ENCODE measurements at places on chromosomes 16 and 17.

GRCh38 chr16:31464781-31465260 is 5.5 kb downstream of the ARMC5 start:
- DNase-seq, result no peak

GRCh38 chr16:9068886-9069285 is 22.6 kb upstream of the HAPSTR1 start:
- DNase-seq, result peak; percentile 31

DNA sequence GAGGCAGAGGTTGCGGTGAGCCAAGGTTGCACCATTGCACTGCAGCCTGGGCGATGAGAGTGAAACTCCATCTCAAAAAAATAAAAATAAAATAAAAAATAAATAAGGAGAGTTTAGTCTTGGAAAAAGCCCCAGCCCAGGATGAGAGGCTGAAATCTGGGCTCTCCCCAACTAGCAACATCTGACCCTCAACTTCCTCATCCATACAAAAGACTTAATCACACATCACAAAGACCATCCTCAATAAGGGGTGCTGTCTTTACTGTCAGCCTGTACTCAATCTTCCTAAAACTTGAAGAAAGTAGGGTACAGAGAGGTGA is 11.4 kb upstream of the SLC4A1 start:
- no peak for DNase-seq

- DNase-seq, result peak; percentile 31
Observed at GRCh38 chr17:56835264-56835585, 1.3 kb downstream of the DGKE start.

- DNase-seq, result no peak
Observed at GRCh38 chr17:58086953-58087352, 3.7 kb downstream of the DYNLL2 start.

DNA sequence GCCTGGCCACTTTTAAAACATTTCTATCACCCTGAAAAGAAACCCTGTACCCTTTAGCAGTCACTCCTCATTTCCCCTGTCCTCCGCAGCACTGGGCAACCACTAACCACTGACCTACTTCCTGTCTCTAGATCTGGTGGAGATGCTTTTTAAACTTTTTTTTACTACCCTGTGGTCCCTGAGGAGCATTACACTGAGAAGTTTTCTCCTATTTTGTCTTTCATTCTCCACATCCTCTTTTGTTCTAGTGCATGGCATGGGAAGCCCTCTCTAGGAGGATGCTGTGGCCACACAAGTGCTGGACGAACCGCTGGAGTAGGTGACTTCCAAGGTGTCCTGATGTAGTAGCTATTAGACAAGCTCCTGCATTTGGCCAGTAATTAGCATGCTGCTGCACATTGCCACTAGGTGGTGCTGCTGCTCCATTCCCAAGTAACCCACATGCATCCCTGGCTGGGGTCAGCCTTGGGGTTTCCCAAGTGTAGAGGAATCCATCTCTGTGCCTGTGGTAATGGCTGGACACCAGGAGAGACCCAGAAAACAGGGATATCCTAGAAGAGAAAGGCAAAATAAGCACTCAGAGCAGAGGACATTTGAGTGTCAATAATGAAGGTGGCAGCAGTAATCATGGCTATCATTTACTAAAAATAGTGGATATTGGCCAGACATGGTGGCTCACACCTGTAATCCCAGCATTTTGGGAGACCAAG is 143.8 kb upstream of the CRHR1 start:
- peak; percentile 83 for DNase-seq

DNA sequence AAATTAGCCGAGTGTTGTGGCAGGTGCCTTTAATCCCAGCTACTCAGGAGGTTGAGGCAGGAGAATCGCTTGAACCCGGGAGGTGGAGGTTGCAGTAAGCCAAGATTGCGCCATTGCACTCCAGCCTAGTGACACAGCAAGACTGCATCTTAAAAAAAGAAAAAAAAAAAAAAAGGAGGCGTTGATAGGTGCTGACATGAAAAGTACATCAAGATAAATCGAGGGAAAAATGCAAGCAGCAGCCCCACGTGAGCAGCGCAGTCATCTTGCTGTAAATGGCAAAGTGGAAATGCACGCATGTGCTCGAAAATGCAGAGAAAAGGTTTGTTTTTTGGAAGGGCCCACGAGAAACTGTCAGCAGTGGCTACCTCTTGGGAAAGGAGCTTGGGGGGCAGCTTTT is 20.9 kb downstream of the MXRA7 start:
- no peak for DNase-seq

DNA sequence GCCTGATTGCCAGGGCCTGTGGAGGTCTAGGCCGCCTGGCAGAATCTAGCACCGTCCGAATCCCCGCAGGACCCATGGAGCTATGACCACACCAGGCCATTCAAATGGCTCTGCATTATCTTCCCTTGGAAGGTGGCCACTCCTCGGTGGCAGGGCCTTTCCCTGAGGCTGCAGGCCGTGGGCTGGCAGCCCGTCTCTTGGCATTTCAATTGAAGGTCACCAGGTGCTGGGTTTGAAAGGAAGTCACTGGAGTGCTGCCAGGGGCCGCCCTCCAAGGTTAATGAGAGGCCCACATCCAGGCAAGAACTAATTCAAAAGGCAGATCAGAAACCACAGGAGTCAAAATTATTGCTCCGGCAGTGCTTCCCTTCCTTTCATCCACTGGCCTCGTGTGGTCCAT is 27.7 kb upstream of the CACNG5 start:
- DNase-seq, result no peak

GRCh38 chr16:84166796-84167695 is 19.8 kb downstream of the TAF1C start:
- DNase-seq, result no peak

GRCh38 chr17:40497695-40498094 is 3.7 kb downstream of the TNS4 start:
- DNase-seq, result peak; percentile 75

GRCh38 chr17:68777243-68777855 is 176.2 kb upstream of the FAM20A start:
- DNase-seq, result peak; percentile 78

- DNase-seq, result no peak
Observed at GRCh38 chr16:2184346-2184745, 12.1 kb downstream of the CASKIN1 start.

Measured in ELR (cell line).